ENCODE measurements at places on chromosomes 3 and 15. TPM values are rescaled to one million over a fixed set of nuclear protein-coding genes. Genes with fewer than 3 reads are reported as not detected.

DNA sequence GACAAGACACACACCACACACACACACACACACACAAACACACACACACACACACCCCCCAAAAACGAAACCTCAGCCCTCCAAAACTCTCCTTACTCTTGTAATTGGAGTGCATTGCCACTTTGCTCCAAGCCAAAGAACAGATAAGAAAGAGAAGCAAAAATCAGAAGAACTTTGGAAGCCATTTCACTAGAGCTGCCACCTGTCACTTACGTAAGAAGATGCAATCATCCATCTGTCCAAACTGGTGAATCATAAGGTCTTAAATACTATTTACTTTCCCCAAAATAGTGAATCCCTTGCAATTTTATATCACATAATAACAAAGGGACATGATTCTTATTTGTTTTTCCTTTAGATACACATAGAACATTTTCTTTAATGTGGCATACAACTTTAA lies 285.4 kb downstream of the ZBTB20 start:
- DNase-seq, result no peak

- DNase-seq, result no peak
These were observed 177.2 kb downstream of the XXYLT1 start for GRCh38 chr3:195093731-195094130.

DNA sequence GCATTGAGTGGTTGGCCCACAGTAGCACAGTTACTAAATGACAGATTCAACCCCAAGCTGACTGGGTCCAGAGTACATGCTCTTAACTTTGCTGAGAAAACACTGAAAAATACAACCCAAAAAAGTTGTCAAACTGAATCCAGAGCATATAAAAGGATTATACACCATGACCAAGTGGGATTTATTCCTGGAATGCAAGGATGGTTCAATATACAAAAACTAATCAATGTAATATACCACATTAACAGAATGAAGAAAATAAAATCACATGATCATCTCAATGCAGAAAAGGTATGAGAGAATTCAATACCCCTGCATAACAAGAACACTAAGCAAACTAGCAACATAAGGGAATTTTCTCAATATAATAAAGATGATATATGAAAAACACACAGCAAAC lies 98.5 kb downstream of the STAG1 start:
- no peak for DNase-seq

CHRM5 gene
- not detected for total RNA-seq

GRCh38 chr3:23084367-23084766 lies 118.8 kb upstream of the UBE2E2 start:
- DNase-seq, result no peak

DNA sequence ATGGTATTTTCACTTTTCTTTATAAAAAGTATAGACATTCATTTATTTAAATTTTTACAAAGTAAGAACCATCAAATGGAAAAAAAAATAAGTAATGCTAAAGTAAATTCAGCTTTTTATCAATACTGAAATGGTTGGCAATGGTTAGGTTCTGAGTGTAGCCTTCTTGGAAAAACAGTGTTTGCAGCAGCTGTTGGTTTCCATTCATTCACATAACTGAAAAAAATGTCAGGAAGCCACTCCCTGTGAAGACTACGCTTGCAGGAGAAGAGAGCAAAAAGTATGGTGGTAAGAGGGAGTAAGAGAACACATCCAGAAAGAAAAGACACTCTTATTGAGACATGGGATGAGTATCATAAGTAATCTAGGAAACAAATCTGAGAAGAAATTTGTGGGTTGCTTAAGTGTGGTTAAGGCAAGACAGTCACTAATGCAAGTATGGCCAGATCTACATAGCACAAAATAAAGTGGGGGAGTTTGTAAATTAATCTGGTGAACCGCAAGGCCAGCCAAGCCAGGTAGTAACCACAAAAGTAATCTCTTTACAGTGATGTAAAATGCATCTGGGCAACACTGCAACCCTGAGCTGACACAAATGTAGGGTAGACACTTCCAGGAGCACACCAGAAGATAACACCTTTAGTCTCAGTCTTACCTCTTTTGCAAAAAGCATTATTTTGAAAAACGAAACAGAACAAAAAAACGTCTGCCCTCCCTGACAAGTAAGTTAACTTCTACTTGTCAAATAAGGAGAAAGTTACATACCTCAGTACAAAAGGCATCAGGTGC lies 133.7 kb downstream of the IGSF11 start:
- DNase-seq, result no peak

MED12L gene
- total RNA-seq, result 16.4 TPM

Measured in H9 (cell line).